ENCODE measurements at places on chromosomes 4 and X.
A peak's percentile ranks its signal among the peaks of the same experiment; 100 is the strongest.

GRCh38 chr4:156677131-156677531 is 294.5 kb downstream of the PDGFC start:
- DNase-seq = no peak

GRCh38 chr4:174538123-174538875 is 16.0 kb upstream of the HPGD start:
- DNase-seq = no peak

DNA sequence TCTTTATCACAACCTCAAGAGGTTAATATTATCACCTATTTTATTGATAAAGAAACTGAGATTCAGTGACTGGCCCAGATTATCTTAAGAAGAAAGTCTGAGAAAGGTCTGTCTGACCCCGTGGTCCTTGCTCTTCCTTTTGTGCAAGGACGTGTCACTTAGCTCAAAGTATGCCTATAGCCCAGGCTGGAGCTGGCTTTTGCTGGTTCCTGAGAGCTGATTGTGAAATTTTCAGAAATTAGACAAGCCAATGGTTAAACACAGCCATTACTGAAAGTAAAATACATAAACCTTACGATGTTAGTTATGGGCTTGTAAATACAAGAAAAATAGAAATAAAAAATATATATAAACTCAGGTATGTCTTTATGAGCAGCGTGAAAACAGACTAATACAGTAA is 70.1 kb downstream of the CHRNA9 start:
- DNase-seq = no peak

GRCh38 chr4:167129146-167129545 is 105.1 kb downstream of the SPOCK3 start:
- no peak for DNase-seq

- DNase-seq = no peak
These were observed 113.0 kb upstream of the VAMP7 start for GRCh38 chrX:155767876-155768769.

GRCh38 chr4:129144755-129145206 is 48.8 kb downstream of the C4orf33 start:
- DNase-seq = no peak

DNA sequence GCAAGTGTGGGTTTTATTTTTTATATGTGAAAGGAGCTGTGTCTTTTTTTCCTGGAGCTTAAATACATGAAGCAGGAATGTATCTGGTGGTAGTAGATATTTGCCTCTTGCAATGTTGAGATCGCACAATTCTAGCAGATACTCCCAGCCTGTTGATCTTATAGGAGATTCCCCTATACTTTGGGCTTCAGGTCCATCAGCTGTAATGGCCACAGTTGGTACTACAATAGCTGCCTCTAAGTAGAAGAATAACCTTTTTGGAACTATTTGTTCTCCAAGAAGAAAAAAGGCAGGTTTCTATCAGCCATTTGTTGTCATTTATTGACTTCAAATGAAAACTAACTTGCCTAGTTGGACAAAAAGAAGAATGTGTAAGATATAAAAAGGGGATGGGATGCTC is 37.7 kb downstream of the LIMCH1 start:
- no peak for DNase-seq

GRCh38 chr4:23268072-23268771 is 575.5 kb downstream of the GBA3 start:
- DNase-seq = no peak

- no peak for DNase-seq
These were observed 1027.0 kb upstream of the ADGRL3 start for GRCh38 chr4:60173103-60173502.

GRCh38 chr4:126604268-126604867 is 1028.4 kb upstream of the INTU start:
- no peak for DNase-seq

GRCh38 chr4:185637163-185637875 is 102.0 kb upstream of the PDLIM3 start:
- no peak for DNase-seq

DNA sequence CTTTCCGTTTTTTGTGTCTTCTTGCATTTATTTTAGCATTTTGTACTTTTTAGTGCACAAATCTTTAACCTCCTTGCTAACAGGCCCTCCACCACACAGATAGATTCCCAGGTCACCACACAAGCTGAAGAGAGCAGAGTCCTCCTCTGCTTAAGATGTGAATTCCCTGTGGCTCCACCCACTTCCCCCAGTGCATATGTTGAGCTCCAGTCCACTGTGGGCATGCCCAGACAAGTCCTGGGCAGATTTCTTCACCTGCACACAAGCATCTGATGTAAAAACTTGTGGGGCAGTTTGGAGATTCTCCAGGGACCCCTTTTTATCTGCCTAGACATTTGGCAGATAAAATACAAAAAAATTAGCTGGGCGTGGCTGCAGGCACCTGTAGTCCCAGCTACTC is 19.8 kb upstream of the PASD1 start:
- DNase-seq = no peak

GRCh38 chr4:57065730-57066482 is 44.3 kb downstream of the IGFBP7 start:
- DNase-seq = no peak

DNA sequence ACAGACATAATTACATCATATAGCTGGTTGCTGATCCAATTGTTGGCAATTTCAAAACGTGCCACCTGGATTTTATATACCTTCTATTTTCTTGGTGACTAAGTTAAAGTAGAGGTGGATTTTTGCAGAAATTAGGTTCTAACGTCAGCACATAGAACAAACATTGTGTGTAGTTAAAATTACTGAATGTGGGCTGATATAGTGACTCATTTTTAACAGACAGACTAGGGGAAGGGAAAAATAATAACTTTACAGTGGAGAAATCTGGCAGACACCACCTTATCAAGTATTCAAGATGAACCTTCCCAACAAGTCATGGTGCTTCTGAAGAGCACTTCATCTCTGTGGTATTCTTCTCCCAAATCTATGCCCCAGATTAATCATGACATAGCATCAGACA is 134.5 kb downstream of the UCHL1 start:
- DNase-seq = no peak

- DNase-seq = no peak
These were observed 55.0 kb downstream of the SH3KBP1 start for GRCh38 chrX:19832191-19832965.

- no peak for DNase-seq
These were observed 91.9 kb upstream of the GPR50 start for GRCh38 chrX:151084454-151084853.

- no peak for DNase-seq
These were observed 24.1 kb downstream of the HPRT1 start for GRCh38 chrX:134484039-134484438.

GRCh38 chr4:43765514-43765913 is 683.1 kb downstream of the KCTD8 start:
- no peak for DNase-seq

- DNase-seq = no peak
These were observed 108.3 kb downstream of the AGTR2 start for GRCh38 chrX:116278826-116279225.

DNA sequence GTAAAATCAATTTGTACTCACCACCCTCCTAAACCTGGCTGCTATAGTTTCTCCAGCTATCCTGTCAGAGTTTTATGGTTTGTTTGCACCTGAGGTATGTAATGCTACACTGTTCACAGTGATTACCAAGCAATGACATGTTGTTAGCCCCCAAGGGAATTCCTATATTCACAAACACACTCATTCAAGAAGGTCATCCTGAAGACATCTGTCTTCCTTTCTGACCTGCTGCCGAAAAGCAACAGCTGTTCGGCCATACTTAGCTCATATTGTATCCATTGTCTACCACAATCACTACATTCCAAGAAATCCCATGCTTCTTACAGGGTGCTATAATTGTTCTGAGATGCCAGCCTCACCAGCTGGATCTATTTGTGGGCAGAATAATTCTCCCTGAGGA is 160.1 kb upstream of the GYPA start:
- DNase-seq = no peak

DNA sequence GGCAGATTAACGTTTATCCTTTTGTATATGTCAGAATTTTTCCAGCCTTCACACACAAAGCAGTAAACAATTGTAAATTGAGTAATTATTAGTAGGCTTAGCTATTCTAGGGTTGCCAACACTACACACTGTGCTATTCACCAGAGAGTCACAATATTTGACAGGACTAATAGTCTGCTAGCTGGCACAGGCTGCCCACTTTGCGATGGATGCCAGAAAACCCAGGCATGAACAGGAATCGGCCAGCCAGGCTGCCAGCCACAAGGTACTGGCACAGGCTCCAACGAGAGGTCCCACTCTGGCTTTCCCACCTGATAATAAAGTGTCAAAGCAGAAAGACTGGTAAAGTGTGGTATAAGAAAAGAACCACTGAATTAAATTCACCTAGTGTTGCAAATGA is 94.8 kb downstream of the TET2 start:
- DNase-seq = no peak

- no peak for DNase-seq
These were observed 533 bp upstream of the SYAP1 start for GRCh38 chrX:16718824-16719333.

DNA sequence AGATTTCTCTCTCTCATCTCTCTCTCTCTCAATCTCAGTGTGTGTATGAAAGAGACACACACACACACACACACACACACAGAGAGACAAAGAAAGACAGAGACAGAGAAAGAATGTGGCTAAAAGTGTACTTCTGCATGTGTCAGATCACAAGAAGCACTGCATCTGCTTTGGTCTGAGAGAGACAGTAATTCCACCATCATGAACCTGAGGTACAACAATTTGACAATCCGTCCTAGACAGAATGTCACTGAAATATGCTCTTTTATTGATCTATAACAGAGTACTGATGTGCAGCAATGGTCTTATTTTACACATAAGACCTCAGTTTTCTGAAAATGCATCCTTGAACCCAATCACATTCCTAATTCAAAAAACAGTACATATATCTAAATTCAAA is 576.2 kb upstream of the SMIM31 start:
- DNase-seq = no peak

- no peak for DNase-seq
These were observed 295.4 kb upstream of the FAM241A start for GRCh38 chr4:111849746-111850284.

GRCh38 chrX:136268051-136269048 is 17.1 kb upstream of the MAP7D3 start:
- DNase-seq = peak; percentile 14

GRCh38 chrX:133601116-133601515 is 185.8 kb upstream of the GPC4 start:
- no peak for DNase-seq

DNA sequence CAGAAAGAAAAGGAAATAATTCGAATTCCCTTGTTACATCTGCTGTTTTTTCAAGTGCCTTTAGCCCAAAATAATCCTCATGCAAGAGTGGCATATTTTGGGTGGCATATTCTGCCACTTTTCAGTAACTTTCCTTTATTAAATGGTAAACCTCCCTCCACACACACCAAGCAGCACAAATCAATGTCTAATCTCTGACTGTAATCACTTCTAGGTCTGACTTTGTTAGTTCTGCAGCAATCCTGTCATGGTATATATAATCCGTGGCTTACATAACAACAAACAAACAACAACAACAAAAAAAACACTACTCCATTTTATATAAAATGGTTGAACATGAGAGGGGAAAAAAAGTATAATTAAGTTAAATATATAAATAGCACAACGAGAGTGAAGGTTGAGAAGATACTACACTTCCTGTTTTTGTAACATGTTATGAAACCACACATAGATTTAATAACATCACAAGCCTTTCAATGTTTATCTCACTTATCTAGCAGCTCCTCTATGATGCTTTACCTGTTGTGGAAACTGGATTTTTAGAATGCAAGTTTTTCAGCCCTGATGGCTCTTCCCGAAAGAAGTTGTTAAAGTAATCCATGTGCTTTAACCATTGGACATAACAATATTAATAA is 715.4 kb downstream of the GRXCR1 start:
- no peak for DNase-seq

DNA sequence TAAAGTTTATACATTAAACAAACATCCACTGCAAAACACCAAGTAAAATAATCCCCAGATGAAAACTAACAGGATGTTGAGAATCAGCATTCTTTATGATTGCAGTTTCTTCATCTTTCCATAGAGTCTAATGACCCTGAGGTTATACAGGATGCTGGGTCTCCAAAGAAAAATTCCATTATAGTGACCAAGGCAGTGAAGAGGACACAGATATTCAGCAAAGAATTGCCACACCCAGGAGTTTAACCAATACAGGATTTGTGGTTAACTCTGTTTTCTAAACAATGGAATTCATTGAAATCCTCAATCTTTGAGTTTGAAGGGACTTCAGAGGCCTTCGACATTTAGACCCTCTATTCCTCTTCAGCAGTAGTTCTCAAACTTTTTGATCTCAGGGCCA is 76.2 kb upstream of the ESX1 start:
- no peak for DNase-seq

DNA sequence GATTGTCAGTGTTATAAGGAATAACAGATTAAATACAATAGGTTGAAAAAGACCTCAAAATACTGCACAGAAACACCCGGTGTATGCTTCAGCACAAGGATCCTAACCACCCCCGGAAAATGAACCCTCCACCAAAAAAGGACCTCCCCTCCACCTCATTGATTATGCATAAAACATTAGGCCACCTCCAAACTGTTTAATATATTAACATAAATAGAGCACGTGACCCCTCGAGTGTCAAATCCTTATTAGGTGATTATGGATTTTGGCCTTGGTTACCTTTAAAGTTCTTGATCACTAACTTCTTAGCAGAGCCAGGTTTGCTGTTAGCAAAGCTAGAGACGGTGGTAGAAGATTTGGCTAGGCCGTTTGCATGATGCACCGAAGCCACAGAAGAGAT is 958 bp downstream of the CUL4B start:
- no peak for DNase-seq

DNA sequence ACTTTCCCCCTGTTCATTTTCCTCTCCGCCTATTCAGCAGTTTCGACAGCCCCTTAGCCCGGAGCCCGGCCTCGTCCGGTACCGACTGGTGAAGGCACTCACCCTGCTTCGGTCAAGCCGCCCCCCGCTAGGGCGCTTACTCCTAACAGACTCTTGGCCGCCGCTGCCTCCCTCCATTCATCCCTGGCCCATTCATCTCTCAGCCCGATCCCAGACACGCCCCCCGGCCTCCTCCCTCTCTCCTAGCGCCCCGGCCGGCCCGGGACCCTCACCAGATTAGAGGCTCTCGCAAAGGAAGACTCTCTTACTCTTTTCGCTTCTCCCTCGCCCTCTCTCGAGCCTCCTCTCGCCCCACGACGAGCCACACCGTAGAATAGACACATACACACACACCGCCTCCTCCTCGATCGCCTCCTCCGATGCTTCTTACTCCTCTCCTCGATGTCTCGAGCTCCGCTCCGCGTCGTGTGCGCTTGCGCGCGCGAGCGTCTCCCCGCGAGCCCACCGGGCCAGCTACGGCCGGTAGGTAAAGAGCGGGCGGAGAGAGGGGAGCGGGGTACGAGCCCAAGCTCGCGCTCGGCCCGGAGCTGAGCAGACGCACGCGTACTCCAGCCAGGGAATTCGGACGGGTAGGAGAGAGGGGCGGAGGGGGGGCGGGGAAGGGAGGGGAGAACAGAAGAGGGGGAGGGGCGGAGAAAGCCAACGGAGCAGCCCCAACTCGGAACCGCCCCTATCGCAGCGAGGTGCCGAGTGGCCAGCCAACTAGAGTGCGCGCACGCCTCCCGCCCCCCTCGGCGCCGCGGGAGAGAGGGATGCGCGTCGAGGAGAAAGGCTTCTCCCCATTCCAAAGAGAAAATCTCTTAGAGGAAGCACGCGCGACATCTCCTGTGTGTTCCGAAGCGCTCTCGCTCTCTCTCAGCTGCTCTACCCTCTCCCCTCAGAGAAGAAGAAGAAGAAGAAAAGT is at the start of gene WNK3:
TSS of gene WNK3 (minus strand) at position 633 of the 964 bp plus-strand sequence.
- peak; percentile 27 for DNase-seq

GRCh38 chrX:150405006-150405405 is 41.9 kb downstream of the MAMLD1 start:
- DNase-seq = no peak

Data from activated CD4-positive, alpha-beta T cell treated with anti-CD3 and anti-CD28 coated beads for 1 hour (primary cell).